ENCODE measurements at places on chromosomes 4 and X.

DNA sequence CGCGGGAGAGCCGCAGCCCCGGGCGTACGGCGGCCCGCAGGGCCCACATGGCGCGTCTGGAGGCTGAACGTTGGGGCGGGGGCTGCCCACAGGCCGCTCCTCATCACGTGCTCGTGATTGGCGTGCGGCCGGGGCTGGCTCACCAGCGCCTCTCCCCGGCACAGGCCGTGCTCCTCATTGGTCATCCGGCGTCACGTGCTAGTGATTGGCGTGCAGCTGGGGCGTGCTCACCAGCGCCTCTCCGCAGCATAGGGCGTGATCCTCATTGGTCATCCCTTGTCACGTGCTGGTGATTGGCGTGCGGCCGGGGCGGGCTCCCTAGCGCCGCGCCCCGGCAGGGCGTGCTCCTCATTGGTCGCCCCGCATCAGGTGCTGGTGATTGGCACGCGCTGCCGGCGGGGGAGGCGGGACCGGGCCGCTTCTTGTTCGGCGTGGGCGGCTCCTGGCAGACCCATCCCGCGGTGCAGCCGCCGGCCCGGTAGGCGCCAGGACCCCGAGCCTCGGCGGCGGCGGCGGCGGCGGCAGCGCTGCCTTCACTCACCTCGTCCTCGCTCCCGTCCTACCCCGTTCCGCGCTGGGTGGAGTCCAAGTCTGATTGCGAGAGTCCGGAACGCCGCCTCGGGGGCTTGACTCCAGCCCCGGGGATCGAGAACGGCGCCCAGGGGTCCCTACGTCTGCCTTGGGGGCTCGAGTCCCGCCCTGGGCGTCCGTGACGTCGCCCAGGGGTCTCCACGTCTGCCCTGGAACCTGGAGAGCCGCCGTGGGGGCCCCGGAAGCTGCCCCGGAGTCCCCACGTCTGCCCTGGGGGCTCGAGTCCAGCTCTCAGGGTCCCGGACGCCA lies at the start of gene GTPBP6:
TSS of gene GTPBP6 (minus strand) at position 58 of the 840 bp plus-strand sequence. CDS start at position 49, 9 bp downstream.
- DNase-seq: peak; percentile 100

DNA sequence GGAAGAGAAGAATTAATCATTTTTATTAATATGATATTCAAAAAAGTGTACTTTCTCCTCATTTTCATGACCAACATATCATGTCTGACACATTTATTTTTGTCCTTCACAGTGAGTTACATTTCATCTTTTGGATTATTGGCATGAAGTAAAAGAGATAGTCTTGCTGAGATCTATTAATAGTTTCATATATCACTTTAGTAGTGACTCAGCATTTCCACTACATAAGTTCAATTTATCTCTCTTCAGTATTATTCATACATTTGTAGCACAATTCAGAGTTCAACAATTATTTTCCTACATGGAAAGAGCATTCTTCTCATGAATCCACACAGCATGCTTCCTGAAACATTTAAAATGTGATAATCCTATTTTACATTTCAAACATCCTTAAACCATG lies 1461.1 kb downstream of the TECRL start:
- DNase-seq: no peak

DNA sequence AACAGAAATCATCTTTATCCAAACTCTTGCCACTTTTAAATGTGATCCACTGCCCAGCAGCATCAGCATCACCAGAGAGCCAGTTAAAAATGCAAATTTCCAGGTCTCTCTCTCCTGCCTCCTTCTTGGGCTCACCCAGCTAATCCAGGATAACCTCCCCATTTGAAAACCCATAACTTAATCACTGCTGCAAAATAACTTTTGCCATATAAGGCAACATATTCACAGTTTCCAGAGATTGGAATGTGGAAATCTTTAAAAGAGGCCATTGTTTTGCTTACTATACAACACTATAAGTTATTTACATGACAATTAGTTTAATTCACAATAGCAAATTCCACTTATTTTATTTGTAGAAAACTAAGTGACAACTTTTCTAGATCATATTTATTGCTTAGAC lies 4.8 kb upstream of the EXOSC9 start:
- DNase-seq: no peak

GRCh38 chr4:118112117-118113046 lies 78.1 kb downstream of the NDST3 start:
- peak; percentile 46 for DNase-seq

DNA sequence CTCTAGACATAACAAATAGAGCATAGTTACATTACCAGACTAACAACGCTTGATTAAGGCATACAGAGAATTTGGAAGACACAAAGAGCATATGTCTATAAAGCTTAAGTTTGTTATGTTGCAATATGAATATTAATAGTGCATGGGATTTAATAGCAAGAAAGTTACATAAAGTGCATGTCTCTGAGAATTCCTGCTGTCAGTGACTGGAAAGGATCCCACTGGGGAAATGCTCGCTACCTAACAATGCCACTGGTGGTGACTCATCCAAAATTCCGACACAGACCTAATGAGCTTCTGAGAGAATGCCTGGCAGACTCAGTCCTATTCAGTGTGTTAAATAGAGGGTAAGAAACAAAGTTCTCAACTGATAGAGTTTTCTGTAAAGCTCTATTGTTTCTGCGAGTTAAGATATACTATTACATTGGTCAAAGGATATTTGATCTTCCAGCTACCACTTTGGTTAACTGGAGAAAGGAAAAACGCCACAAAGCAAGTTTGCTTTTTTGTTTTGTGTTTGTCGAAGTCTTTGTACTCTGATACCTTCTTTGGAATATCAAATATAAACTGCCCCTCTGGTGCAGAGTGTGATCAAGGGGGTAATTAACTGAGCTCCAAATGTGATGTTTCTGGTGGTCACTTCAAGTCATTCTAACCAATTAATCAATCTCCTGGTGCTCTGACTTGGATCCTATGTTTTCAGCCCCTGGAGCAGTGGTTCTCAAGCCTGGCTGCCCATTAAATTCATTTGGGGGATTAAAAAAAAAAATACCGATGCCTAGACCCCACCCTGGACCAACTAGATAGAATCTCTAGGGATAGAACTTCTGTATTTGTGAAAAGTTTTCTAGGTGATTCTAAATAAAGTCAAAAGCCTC lies 107.9 kb downstream of the PALLD start:
- DNase-seq: peak; percentile 83

DNA sequence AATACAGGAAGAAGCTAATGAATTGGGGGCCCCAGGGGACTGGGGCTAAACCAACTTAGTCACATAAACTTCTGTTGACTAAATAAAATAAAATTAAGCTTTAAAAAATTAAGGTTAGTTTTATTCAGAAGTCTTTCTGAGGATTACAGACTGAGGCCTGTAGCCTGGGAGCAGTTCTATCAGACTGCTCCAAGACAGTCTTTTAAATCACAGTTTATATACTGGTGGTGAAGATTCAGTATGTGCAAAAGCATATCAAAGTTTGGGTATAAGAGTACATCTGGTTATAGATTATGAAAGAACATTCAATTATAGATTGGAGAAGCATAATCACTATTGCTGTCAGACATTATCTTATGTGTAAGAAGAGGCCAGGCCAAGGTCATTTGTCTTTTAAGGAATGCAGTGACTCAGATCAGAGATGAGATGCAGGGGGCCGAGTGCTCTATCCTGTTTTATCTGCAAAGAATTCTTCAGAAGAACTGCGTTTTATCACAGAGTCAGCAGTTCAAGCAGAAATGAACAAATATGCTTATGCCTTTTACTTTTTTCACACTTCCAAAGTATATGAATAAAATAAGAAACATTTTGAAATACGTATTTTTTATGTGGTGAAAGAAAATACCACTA lies 109.4 kb downstream of the PDHA2 start:
- DNase-seq: no peak

- no peak for DNase-seq
Measured at GRCh38 chrX:129718676-129719075, 20.1 kb upstream of the XPNPEP2 start.

DNA sequence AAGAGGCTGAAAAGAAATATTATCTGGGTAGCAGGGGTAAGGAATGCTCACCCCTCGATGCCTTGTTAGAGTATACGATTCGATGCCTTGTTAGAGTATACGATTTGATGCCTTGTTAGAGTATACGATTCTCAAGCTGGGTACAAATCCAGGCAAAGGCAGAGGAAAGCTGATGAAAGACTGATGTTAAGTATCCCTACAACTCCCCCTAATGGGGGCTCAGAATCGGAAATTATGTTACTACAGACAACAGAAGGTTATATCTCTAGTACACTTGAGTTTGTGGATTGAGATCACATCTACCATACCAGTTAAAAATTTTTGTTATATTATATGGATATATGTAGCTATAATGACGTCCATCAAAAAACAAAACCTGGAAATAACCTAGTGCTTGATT lies 4.8 kb downstream of the LRRC66 start:
- DNase-seq: no peak

DNA sequence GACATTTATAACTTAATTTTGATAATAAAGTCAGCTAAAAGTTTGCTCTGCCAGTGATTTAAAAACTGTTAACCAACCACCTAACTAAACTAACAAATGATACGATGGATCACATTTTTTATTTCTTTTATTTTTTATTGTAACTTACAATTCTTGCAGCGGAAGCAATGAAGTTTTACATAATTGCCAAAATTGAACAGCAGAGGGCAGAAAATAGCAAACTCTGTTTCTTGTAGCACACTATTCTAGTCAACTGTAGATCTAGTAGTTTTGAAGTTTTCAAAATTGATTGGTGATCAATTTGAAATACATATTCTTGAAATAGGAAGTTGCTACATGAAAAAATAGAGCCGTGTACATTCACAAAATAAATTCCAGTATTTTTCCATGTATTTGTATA lies 2.8 kb upstream of the GRIA2 start:
- peak; percentile 25 for DNase-seq

GRCh38 chrX:112808007-112808406 lies 32.6 kb downstream of the AMOT start:
- DNase-seq: no peak

- DNase-seq: no peak
Measured at GRCh38 chrX:47222751-47223350, 4.4 kb downstream of the CDK16 start.

GRCh38 chr4:65893271-65893670 lies 223.0 kb upstream of the EPHA5 start:
- no peak for DNase-seq

DNA sequence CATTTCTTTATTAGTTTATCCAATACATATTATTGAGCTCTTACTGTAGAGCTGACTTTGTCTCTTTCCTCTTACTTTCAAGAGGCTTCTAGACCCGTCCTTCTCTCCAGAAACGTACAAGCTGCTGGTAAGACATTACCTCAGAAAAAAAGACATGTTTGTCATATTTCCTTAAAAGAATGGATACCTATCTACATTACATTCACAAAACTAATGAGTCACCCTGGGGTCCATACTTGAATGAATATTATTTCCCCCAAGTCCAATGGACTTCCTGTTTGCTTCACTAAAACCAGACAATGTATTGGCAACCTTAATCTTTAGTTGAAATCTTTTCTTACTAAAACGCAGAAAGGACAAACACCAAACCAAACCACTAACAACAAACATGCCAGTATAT lies 176.5 kb upstream of the CLNK start:
- no peak for DNase-seq

GRCh38 chr4:78629991-78630541 lies 78.5 kb downstream of the ANXA3 start:
- peak; percentile 50 for DNase-seq

DNA sequence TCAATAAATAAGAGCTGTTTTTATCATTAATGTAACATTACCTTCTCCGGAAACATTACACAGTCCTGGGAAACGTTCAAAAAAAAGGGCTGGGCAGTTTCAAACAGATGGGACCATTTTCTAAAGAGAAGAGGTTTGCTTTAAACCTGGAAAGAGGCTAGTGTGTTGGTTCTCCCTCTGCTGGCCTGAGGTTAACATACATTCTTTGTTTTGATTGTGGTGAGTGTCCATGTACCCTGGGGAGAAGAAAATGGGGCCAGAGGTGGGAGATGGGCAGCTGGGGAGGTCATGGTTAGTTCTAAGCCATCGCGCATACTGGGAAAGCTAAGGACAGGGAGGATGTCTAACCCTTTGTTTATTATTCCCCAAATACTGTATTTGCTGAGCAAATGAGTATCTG lies 194.7 kb downstream of the CPEB2 start:
- peak; percentile 10 for DNase-seq

GRCh38 chrX:17546356-17546755 lies 171.4 kb downstream of the NHS start:
- DNase-seq: peak; percentile 80

DNA sequence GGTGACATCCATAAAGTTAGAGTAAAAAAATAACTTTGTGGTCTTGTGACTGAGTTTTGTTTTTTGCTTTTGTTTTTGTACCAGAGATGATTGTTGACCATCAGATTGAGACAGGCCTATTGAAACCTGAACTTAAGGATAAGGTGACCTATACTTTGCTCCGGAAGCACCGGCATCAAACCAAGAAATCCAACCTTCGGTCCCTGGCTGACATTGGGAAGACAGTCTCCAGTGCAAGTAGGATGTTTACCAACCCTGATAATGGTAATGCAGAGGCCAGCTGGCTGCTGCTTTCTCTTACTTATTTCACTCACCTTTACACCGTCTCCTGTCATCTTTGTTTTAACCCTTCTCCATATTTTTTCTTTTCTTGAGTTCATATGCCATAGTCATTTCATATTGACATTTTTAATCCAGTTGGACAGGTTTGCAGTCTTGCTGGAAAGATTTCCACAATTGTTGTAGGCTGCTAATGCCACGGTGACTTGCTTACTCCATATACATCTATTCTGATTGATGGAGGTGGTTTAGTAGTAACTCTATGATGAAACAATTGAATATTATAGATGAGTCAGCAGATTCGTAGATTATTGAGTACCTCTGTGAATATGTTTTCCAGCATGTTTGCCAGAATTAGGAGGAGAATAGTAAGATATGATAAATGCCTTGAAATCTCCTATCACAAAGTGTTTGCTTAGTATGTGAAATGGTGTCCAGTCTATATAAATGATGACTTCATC lies 18.3 kb downstream of the SLC4A4 start:
- DNase-seq: no peak

All from kidney tubule cell (primary cell).